CD4-positive, alpha-beta T cell (primary cell): ENCODE measurements at places on chromosomes 1 and 21.

GRCh38 chr1:167227934-167228378 is 7.3 kb downstream of the POU2F1 start:
- DNase-seq: no peak

DNA sequence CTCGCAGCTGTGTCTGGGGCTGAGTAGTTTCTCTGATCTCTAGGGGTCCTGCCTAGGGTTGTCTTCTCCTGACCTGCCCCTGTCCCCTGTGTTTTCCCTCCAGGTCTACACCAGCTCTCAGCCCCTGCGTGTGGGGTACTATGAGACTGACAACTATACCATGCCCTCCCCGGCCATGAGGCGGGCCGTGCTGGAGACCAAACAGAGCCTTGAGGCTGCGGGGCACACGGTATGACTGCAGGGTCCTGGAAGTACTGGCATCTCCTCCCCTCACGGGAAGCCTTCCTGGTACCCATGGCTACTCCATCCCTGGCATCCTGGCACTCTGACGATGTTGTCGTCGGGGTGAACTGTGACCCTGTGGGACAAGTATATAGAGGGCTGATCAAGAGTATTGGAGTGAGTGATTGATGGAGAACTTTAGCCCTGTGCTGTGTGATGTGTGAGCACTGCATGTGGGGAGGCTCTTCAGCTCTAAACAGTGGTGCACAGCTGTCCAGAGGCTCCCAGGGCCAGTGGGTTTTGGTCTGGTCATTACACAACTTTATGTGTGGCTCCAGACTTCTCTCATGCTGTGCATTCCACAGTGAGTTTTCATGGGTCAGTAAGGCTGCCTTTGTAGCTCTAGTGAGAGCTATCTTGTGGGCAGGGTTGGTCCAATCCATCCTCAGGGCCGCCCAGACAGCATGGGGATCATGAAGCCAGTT is 14.4 kb downstream of the FAAH start:
- DNase-seq: no peak

DNA sequence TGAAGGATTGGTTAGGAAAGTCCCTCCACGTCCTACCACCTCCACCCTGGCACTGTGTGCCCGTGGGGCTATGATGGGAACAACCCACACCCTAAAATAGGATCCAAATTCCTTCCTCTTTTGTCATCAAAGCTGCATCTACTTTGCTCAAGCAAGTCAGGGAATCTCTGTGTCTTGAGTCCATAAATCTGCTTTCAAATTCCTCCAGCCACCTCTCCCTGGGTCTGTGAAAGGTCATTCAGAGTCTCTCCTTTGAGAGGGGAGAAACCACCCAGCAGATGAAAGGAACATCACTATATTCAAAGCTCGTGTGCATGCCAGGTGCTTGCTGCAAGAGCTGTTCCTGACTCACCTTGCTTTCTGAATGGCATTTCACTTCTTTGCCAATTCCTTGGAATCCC is 243.6 kb downstream of the TM2D1 start:
- no peak for DNase-seq

GRCh38 chr1:12178511-12178910 is 11.7 kb downstream of the TNFRSF1B start:
- DNase-seq: no peak

DNA sequence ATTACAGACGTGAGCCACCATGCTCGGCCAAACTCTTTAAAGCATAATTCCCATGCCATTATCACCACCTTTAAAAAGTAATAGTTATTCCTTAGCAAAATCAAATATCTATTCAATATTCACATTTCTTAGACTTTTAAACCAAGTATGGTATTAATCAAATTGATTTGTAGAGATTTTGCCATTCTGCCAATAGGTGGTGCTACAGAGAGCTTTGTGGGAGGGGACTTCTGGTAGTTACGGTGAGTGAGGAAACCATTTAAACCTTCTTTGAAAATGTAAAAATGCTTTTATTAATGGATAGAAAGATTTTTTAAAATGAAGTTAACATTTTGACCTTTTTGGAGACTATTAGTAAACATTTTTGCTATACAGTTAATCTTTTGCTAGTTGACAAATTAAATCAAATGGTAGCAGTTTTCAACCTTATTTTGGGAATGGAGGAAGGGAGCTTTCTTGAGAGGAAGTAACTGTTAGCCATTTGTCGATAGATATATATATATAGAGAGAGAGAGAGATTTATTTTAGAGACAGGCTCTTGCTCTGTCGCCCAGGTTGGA is 19.3 kb downstream of the IARS2 start:
- DNase-seq: no peak

GRCh38 chr1:186819563-186819962 is 9.2 kb upstream of the PLA2G4A start:
- DNase-seq: no peak

DNA sequence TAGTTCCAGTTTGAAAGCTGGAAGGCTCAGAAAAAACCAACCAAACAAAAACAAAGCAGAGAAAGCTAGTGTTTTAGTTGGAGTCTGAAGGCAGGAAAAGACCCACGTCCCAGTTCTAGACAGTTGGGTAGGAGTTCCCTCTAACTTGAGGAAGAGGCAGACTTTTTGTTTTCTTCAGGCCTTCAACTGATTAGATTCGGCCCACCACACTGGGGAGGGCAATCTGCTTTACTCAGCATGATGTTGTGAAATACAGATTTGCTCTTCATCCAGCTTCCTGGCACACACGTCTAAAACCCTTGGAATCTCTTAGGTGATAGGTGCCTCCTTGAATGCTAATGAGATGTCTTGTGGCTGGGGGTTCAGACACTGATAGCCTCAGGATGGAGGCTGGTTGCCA is 49.1 kb upstream of the CSF3R start:
- no peak for DNase-seq

DNA sequence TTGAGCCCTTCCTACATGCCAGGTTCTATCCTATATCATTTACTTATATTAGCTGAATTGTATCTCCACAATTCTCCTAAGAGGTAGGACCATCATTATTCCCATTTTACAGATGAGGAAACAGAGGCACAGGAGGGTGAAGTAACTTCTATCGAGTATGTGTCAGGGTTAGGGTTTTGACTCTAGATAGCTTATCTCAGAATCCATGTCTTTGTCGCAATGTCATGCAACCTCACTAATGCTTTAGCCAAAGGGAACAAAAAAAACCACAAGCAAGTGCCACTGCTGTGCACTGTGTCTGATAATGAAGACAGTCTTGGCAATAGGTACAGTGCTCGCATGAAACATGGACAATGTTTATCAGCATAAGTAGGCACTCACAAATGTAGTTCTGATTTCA is 95.4 kb upstream of the CLDN14 start:
- DNase-seq: no peak

DNA sequence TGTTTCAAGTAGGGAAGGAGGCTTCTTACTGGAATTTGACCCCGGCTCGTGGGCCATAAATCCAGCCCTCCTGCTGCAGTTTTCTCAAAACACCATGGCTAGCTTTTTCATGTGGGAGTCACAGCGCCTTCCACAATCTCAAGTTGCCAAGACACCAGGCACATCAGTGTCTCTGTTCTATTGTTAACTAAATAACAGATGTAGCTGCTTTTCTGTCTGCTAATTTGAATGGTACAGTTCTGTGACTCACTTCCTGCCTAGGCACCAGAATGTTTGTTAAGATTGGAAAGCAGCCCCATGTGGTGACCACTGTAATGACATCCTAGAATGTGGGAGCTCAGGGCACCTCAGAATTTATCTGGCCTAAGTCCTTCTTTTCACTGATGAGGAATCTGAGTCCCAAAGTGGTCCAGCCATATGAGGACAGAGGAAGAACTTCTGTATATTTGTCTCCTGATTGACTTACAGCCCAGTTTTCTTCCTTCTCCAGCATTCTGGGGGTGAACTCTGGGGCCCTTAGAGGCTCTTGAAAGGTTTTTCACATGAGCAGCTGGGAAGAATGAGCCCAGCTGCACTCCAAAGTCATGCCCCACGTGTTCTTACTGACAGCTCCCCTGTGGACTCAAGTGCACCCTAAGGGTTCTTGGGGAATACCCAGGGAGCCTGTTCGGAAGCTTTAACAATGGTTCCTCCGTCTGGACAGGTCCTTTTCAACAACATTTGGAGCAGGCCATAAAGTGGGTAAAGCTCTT is 27.5 kb downstream of the TRIM45 start:
- DNase-seq: peak; percentile 12

DNA sequence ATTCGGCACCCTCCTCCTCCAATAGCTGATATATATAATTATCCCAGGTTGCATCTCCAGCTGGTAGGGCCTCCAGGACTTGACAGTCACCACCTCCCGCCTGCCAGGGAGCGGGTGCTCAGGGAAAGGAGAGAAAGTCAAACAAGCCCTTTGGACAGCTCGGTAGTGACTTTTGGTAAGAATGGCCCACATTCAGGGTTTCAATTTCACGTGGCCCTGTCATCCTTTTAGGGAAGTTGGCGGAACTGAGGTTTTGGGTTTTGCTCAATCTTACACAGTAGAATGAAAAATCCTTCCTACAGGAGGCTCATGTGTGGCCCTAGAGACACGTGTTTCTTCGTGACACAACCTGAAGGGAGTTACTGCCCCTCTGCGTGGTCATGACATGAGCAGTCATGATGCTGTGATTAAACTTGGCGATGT is 44.2 kb downstream of the CAPN8 start:
- no peak for DNase-seq

DNA sequence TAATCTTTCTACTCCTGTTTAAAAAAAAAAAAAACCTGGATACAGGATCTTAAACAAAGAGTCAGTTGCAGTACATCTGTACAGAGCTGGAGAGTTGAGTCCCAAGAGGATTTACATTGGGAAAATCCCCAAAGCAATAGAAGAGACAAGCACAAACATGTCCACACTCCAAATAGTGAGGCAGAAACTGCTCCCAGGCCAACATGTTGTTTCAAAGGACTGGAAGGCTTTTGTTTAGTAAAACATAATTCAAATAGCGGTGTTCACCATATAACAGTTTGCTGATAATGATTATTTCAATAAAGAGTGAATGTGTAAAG is 425.4 kb downstream of the ADGRL2 start:
- DNase-seq: no peak

- no peak for DNase-seq
Observed at GRCh38 chr1:10795276-10796021, 997 bp downstream of the CASZ1 start.

DNA sequence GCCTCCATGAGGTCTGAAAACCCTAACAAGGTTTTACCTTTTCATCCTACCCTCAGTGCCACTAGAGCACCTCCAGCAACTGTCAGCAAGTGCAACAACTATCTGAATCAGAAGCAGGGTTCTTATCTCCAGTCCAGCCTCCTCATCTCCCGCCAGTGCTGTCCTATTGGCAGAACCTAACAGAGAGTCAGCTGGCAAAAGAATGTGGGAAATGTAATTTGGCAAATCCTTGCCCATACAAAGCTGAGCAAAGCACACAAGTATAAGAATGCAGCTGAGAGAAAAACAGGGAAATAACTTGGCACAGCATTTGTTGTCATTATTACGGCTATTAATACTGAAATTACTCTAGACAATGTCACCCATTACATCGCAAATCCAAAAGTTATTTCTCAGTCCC is 124.2 kb downstream of the ATP6V1G3 start:
- DNase-seq: no peak

DNA sequence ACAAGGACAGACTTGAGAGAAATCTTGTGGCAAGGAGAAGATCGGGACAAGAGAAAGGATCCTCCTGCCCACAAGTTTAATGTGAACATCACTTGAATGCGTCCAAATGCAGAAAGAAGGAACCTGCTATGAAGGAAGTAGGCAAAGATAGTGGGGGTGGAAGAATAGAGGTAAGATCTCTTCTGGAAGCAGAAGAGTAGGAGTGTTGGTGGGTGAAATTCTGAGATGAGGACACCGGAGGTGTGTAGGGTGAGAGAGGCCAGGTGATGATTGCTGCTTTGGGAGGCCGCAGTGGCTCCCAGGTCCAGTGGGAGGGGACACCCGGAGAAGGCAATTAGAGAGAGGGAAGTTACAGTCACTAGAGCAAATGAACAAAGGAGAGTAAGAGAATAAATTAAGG is 6.8 kb downstream of the RYR2 start:
- no peak for DNase-seq

DNA sequence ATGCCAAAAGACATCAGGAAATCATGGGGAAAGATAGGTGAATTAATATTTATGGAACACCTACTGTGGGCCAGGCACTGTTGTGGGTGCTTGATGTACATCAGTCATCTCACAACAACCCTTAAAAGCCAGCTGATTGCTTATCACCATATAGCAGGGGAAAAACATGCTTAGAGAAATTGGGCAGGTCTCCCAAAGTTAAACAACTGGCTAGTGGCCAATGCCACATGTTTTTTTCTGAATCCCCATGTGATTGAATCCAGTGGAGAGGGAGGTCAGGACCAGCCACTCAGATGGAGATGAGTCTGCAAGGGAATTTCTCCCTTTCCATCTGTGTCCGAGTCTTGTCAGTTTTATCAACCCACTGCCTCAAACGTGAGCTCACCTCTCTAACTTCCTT is 33.5 kb downstream of the UTP25 start:
- DNase-seq: no peak

- DNase-seq: no peak
Observed at GRCh38 chr1:91789273-91789997, 96.5 kb downstream of the TGFBR3 start.

DNA sequence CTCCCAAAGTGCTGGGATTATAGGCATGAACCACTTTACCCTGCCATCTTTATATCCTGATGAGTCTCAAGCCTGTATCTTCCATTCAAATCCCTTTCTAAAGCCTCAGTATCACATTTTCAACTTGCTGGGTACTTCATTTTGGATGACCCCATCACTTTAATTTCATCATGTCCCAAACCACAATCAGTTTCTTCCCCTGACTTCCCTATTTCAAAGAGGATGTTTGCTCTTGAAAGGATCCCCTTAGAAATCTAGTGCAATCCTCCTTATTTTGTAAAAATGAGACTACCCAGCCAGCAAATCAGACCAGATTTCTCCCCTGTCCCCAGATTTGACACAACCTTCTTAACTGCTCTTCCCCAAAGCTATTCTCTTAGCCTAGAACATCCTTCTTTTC is 7.0 kb upstream of the TRIT1 start:
- DNase-seq: no peak

- no peak for DNase-seq
Observed at GRCh38 chr1:38454236-38454635, 405.3 kb downstream of the RRAGC start.

DNA sequence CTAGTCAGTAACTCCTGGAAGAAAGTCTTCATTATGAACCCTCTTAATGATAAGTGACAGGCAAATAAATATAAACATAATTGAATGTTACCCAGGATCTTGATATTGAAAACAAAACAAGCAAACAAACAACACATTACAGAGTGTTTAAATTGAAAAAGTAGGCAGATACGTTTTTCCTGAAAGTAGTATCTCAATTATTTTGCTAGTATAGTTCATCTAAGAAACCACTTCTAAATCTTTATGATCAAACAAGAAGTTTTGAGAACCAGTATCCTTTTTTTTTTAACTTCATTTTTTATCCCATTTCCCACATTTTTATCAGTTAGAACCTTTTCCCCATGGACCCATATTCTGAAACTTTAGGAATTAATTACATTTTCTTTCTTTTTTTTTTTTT is 3.7 kb upstream of the WDR47 start:
- no peak for DNase-seq

GRCh38 chr1:240766831-240767230 is 154.9 kb upstream of the GREM2 start:
- DNase-seq: no peak
